ENCODE measurements at places on chromosomes 6 and 20.
A peak's percentile ranks its signal among the peaks of the same experiment; 100 is the strongest.

DNA sequence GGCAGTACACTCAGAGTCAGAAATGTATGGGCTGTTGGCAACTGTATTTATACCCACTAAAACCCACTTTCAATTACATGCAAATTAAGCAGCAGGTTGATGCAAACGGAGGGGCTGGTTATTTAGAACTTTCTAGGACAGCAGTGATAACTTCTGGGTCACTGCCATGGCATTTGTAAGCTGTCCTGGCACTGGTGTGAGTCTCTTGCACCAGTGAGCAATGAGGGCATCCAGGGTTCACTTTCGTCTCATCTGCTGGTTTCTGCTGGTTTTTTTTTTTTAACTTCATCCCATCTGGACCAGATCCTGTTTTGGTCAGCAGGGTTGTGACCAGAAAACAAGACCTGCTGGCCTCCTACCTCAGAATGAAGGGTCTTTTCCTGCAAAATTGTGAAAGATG is 49.2 kb downstream of the CDH26 start:
- no peak for DNase-seq

- peak; percentile 52 for DNase-seq
These were observed 25.6 kb downstream of the WRNIP1 start for GRCh38 chr6:2790588-2791449.

DNA sequence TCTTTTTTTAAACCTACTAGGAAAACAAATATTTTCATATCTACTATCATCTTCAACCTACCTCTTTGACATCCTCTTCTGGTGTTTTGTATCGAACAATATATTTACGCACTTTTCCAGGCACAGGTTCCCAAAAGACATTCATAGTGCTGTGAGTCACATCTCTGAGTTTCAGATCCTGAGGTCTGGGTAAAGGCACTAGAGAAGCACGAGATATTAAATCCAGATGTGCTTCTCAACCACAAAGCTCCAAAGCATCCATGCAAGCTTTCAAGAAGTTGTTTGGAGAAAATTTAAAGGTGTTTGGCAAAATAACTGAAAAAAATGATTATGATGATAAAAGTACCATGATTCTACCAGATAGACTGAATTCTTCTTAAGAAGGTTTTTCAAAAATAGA is 62.7 kb downstream of the COL12A1 start:
- DNase-seq = no peak

DNA sequence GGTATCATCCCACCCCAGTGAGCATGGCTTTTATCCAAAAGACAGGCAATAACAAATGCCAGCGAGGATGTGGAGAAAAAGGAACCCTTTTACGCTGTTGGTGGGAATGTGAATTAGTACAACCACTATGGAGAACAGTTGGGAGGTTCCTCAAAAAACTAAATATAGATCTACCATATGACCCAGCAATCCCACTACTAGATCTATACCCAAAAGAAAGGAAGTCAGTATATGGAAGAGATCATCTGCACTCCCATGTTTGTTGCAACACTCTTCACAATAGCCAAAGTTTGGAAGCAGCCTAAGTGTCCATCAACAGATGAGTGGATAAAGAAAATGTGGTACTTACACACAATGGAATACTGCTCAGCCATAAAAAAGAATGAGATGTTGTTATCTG is 5.9 kb upstream of the KIAA1755 start:
- DNase-seq = no peak

DNA sequence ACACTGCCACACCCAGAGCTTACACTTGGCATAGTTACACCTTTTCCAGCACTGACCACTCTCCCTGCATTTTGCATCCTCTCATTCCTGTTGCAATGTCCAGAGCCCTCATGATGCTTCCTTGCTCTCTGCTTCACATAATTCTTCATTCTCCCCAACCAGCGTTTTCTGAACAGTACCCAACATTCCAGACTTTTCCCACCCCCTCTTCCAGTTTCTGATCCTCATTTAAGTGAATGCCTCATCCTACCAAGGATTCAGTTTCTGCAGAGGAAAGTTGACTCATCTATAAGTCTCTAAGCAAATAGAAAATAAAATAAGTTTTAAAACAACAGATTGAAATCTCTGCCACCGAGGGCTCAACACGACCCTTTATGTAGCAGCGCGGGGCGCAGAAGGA is 321.3 kb upstream of the TCF21 start:
- DNase-seq = no peak

DNA sequence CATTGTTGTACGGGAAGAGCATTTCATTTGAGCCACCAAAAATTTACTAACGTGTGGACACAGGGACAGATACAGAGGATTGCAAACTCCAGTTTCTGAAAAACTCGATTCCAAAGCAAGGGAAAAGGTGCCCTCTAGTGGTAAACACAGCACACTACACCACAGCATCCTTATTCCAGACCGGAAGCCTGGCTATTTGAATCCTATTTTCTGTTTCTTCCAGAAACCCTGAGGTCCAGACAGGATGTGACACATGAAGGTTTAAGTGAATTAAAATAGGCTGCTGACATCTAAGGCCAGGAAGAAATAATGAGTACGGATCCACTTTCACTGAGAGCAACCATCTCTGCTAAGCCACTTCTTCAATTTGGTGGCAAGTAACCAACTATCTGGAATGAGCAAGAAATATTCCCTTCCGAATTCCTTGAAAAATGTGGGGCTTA is 31.8 kb upstream of the GMPR start:
- DNase-seq = no peak

DNA sequence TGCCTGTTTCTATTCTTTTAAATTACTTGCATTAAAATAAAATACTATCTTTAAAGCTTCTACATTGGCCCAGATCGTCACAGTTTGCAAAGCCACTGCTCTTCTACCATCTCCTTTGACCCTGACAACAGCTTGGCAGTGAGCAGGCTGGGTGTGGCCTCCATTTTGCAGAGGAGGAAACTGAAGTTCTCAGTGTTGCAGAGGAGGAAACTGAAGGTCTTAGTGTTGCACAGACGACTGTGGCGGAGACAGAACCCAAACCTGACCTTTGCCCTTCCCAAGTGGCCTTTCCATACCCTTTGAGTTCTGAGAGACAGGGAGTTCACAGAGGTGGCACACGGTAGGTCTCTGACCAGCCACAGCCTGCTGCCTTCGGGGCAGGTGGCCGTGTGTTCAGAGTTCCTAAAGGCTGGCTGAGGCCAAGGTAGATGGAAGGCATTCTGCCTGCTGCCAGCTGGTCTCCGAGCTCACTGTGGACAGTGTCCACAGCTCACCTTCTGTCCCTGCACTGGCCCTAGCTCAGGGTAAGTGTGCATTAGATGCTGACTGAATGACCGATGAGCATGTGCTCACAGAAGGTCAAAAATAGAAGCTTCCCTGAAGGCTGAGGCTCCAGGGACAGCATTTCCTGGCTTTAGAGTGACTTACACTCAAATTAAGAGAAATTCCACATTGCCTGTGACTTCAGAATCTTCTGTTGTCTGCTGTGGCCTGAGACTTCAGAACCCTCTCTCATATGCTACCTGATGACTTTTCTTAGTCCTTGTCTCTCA is 113.5 kb upstream of the SLC24A3 start:
- no peak for DNase-seq

GRCh38 chr20:17568972-17569521 is 828 bp upstream of the DSTN start:
- DNase-seq = no peak

DNA sequence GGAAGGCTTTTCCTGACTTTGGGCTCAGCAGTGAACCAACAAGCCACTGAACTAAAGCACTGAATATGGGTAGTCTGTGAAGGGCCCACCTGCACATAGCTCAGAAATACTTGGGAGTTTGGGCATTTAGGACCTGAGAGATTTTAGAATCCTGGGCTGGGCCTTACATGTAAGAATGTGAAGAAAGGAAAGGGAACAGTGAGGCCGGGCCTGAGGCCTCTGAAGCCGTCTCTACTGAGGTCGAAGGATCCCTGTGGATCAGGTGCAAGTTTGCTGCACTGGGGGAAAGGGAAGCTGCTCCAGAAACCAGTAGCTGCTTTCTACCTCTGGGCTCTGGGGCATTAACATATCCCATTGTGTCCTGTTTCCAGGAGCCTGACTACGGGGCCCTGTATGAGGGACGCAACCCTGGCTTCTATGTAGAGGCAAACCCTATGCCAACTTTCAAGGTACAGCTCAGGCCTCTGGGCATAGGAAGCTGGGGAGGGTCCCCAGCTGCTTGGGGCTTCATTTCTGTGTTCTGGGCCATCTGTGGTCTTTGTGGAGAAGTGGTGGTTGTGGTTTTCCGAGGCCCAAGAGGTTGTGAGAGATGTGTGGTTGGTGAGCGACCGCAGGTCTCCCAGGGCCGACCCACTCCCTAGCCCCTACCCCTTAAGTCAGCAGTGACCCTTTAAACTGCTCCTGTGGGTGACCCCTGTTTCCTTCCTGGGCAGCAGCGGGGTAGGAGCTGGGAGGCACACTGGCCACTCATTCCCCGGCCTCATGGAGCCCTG is 30.3 kb downstream of the PLCG1 start:
- DNase-seq = no peak

GRCh38 chr20:25076731-25077609 is 5.0 kb downstream of the VSX1 start:
- no peak for DNase-seq

DNA sequence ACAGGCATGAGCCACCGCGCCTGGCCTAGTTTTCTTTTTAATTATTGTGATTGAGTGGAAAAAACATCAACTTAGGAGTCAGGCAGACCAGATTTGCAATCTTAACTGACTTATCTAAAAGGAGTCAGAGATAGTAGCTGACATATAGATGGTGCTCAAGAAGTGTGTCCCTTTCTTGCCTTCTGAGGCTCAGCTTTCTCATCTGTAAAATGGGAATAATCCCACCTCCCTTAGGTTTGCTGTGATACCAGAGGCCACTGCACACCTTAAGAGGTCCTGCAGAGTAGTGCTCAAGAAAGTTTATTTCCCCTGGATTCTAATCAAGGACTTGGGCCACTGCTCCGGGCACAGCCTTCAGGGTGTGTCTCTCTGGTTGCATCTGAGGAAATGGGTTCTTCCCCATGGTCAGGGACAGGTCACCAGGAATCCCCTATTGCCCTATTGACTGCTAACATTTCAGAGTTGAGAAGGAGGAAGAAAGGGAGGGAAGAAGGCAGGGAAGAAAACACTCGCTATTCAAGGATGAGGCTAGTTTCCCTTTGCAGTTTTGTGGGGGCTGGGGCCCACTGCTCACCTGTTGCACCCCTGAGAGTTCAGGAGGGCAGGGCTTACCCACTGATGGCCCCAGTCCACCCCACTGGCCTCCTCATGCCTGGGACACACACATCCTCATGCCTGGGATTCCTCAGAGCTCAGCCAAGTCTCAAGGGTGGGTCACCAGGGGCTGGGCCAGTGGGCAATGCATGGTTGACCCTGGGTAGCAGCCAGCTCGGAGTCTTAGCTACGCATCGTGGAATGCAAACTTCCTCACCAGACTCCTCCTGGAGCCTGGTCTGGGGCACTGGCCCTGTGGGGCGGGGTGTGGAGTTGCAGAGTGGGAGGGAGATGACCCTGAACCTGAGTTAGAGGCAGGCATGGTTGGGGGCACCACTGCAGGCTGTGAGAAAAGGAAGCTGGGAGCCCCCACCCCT is 21.2 kb downstream of the C6orf132 start:
- DNase-seq = no peak

- DNase-seq = no peak
These were observed 2.5 kb downstream of the HLA-DPA1 start for GRCh38 chr6:33070909-33071308.

GRCh38 chr20:35404614-35405259 is 7.0 kb downstream of the UQCC1 start:
- peak; percentile 11 for DNase-seq

- no peak for DNase-seq
These were observed 112.8 kb downstream of the ARHGAP18 start for GRCh38 chr6:129597023-129597713.

DNA sequence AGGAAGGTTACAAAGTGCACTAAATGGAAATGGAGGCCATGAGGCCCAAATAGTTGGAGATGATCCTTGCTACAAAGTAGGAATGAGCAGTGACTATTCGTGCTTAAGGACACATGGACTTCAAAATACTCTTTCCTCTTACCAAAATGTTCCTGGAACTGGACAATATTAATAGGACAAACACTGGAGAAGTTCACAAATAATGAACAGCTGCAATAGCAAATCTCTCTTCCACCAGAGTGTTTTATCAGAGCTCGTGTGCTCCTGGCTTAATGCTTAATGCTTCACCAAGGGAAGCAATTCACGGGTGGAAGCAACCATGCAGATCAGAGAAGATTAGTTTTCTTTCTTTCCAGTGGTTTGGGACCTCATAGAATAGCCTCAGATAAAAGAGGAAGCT is 435.4 kb downstream of the BCKDHB start:
- DNase-seq = no peak

DNA sequence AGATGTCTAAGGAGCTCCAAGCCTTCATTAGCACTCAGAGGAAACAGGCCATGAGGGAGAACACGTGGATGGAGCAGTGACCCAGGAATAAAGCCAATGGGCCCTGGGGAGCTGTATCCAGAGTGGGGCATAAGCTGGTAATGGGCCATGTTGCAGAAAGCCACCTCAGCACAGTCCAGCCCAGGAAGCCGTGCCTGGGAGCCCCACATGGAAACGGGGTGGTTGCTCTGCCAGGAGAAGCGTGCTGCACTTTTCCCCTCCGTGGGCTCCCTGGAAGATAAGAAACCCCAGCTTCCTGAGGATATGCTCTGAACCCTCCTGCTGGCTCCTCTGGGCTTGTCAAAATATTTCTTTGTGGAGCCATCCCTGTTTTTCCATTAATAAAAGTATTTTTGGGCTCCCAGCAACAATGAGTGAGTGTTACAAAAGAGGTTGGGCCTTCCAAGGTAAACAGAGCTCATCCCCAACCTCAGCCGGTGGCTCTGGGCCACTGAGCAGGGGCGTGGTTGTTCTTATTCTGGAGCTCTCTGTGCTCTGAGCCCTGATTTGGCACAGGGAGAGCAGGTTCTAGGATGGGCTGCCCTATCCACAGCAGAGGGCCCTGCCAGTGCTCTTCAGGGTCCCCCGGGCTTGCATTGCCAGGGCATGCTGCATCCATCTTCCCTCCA is 31.2 kb upstream of the NFATC2 start:
- DNase-seq = no peak

GRCh38 chr20:52454660-52455059 is 263.1 kb upstream of the ZFP64 start:
- no peak for DNase-seq

- no peak for DNase-seq
These were observed 81.6 kb downstream of the TMEM200A start for GRCh38 chr6:130447374-130447773.

GRCh38 chr20:33531047-33531877 is 41.4 kb downstream of the CBFA2T2 start:
- DNase-seq = no peak

Data from GM12892 (cell line).